Muscle of arm (tissue), 14 donors: ENCODE measurements at places on chromosomes 2 and 18. TPM values are rescaled to one million over a fixed set of nuclear protein-coding genes. Genes with fewer than 3 reads are reported as not detected.

DNA sequence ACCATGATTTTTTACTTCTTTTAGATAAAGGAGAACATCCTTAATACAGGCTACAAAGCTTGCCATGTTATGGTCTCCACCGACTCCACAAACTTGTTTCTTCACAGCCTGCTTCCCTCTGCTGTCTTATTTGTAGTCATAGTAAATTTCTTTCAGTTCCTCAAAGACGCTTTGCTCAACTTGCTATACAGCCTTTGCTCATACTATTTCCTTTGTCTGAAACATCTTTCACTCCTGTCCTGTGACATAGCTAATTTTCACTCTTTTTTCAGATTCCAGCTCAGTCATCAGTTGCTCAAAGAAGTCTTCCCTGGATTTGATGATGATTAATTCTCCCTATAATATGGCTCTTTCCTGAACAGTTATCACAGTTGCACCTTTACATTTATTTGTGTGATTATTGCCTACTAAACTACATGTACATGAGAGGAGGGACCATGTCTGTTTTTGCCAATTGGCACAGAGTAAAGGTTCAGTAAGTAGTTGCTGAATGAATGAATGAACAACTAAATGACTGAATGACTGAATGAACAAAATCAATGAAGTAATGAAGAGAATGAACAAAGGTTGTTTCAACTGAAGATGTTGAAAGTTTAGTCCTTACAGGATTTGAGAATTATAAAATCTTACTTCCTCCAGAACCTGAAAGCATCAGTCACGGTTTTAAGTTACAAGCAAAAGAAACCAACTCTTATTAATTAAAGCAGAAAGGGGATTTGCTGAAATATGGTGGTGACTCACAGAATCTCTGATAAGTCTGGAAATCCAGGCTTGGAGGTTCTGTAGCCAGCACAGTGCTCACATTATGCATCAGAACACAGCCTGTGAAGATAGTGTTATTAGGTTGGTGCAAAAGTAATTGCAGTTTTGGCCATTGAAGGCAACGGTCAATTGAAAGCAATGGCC is 186.4 kb upstream of the FAM98A start:
- no peak for DNase-seq

DNA sequence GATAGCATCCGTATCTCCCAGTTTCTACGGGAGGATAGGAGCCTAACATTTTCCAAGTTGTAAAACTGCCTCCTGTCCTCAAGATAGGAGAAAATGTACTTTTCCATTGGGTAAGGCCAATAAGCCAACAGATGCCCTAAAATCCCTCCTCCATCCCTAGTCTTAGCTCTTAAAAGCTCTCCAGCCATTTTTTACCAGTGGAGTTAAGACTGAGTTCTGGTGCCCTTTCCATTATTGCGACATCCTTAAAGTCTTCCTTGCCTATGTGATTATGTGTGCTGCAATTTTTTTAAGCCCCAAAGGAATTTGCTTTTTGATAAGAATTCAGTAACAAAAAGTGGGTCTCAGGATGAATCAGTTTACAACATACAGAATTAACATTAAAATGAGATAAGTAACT is 33.0 kb downstream of the LINC00305 start:
- DNase-seq: no peak

NOSTRIN gene
- polyA plus RNA-seq: 9.2 TPM

CHST10 gene
- 12.0 TPM for polyA plus RNA-seq

PIEZO2 gene
- polyA plus RNA-seq: 48.9 TPM

GRCh38 chr18:62069556-62069955 is 117.3 kb downstream of the PIGN start:
- DNase-seq: no peak

- peak; percentile 23 for DNase-seq
These were observed 44.4 kb downstream of the BCL2L11 start for GRCh38 chr2:111165084-111165483.

GRCh38 chr2:5530011-5530696 is 162.0 kb upstream of the SOX11 start:
- DNase-seq: no peak

IL1F10 gene
- not detected for polyA plus RNA-seq

DNA sequence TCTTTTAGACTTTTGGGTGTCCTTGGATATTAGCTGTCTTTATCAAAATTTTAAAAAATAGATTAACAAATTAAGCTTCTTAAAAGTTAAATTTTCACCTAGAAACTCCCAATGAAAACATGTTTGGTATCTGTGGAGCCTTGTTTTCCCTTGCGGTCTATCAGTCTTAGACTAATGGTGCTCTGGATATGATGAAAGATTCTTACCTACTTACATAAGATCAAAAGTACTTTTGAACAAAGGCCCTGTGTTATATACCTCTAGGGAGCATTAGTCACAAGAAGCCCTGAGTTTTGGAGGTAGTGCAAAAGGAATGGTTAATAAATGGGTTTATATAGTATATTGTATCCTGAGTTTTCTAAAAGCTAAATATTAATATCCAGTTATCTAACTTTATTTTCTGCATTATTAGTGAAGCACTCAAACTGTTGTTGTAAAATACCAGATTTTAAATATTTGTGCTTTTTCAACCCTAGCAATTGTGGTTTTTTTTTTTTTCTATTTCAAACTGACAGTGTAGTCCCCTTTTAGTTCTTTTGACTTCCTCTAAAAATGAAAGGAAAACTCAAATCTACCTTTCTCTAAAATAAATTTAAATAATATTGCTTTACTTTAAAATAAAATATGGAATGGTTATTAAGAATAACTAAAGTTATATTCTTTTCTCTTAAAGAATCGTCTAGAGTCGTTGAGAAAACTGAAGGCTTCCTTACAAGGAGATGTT is 18.1 kb downstream of the NDC80 start:
- DNase-seq: no peak

SERPINB5 gene
- polyA plus RNA-seq: not detected

TSPYL6 gene
- not detected for polyA plus RNA-seq

DNA sequence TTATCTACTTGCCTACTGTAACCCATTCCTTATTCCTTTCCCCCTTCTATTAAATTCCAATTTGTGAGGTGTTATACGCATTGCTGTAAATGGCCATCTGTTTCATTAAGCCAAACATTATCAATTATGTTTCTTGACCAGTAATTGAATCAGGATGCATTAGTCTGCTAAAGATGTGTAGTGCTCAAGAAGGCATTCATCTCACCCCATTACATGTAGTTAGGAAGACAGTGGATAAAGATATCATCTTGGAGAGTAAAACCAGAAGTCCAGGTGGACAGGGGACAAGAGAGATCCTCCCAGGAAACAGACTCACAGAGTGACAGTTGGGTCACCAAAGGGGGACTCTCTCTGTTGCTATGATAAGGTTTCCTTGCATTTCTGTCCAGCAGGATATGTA is 73.3 kb upstream of the FAM98A start:
- no peak for DNase-seq

- DNase-seq: no peak
These were observed 70.5 kb downstream of the FMNL2 start for GRCh38 chr2:152405206-152406118.

GRCh38 chr18:28174181-28174905 is 2.6 kb downstream of the CDH2 start:
- no peak for DNase-seq

KIF1A gene
- polyA plus RNA-seq: 2.8 TPM
